Stimulated activated naive B cell treated with anti-CD40 and anti-IgM and Interleukin-4, amounts not matched to agents 10 μg/mL and 1 μg/mL and 100 μg/mL, for 72 hours (primary cell): ENCODE measurements at places on chromosomes 3 and 15.

GRCh38 chr3:110059431-110059830 is 722.1 kb upstream of the DPPA4 start:
- no peak for DNase-seq

GRCh38 chr3:177445549-177445948 is 248.3 kb upstream of the TBL1XR1 start:
- DNase-seq, result no peak

DNA sequence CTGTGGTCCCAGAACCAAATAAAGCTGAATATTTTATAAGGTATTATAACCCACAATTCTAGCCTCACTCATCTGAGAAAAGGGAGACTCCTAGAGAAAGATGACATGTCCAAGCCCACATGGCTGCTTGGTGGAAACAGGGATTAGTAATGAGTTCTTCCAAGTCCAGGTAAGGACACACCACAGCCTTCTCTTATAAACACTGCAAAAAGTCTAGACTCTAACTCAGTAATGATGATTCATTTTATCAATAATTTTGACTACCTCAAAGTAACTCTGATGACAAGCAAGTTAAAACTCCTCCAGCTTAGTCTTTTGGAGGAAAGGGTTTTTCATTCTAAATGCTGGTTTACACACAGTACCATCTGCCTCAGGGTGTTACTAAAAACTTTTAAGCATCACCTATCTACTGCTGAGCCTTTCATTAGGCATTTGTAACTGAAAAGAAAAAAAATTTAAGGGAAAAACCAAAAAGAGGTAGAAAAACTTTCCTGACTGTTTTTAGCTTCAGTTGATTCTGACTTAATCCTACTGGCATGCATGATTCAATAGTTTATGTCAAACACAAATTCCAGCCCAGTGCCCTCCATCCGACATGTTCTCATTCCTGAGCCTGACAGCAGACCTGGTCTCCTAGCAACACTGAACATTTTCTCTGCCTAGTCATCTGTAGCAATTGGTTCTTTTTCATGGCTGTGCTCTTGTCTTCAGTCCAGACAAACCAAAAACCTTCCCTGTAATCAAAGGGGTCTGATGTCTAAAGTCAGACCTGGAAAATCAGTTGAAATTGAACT is 43.9 kb downstream of the P3H2 start:
- no peak for DNase-seq

- no peak for DNase-seq
These were observed 626.6 kb downstream of the MCTP2 start for GRCh38 chr15:94858011-94858410.

GRCh38 chr3:151403246-151403645 is 18.7 kb upstream of the P2RY12 start:
- DNase-seq, result no peak
